ENCODE measurements at places on chromosomes 4 and X. TPM values are rescaled to one million over a fixed set of nuclear protein-coding genes. Genes with fewer than 3 reads are reported as not detected.

DNA sequence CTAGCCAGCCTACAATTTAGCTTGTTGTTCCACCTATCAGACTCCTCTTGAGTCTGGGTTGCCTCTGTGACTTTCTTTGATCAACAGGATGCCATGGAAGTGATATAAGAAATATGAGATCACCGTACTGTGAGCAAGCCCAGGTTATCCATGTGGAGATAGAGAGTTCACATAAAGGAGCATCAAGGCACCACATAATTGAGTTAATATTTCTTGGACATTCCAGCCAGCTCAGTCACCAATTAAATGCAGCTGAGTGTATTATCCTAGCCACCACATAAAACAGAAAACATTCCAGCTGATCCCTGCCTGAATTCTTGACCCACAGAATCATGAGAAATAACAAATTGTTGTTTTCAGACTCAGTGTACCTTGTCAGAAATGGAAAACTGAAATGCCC, 253.6 kb downstream of the PPP1R2C start:
- DNase-seq = no peak

DNA sequence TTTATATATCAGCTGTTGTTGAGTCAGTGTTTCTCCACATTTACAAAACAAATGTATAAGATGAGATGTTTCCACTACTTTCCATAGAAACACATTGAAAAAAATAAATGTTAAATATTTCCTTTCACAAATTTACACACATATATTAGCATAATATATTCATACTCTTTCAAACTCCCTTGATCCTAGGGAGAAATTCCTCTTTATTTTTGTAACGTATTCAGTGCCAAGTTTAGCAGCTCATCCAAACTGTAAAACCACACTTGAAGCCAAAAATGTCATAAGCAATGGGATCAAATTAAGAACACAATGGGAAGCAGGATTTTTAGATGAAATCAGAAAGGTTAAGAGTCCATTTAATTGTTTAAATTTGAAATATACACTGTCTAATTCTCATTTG, 381.1 kb upstream of the MAD2L1 start:
- no peak for DNase-seq

Gene MAP7D2
- 0.99 TPM for total RNA-seq

Gene ASB12
- total RNA-seq = not detected
